ENCODE measurements at places on chromosomes 7 and 10. TPM values are rescaled to one million over a fixed set of nuclear protein-coding genes. Genes with fewer than 3 reads are reported as not detected.
A peak's percentile ranks its signal among the peaks of the same experiment; 100 is the strongest.

TAC1 gene
- 2.0 TPM for total RNA-seq

NUTM2E gene
- 0.16 TPM for total RNA-seq

AKR1E2 gene
- total RNA-seq: 5.8 TPM

PNLIPRP1 gene
- not detected for total RNA-seq

ZNF365 gene
- total RNA-seq: 1.0 TPM

- DNase-seq: no peak
Observed at GRCh38 chr10:115989621-115990020, 283.4 kb downstream of the GFRA1 start.

GRCh38 chr7:155959894-155960293 lies 147.6 kb upstream of the SHH start:
- no peak for DNase-seq

GRCh38 chr7:97851683-97852082 lies 20.5 kb downstream of the ASNS start:
- no peak for DNase-seq

DNA sequence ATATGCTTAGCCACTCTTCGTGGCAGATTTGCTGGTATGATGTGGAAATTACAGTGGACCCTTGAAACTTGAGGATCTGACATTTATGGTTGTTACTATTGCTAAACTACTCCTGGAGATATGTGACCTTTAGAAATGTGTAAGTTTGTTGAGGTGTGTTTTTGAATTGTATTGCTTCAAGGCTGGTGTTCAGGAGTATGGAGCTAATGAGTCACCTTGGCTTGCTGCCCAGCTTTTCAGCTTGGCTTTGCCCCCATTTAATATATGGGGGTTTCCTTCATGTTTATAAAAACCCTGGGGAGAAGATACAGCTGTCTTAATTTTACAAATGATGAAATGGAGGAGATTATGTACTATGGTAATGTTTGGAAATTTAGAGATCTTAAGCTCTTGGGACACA lies 11.6 kb downstream of the HBP1 start:
- no peak for DNase-seq

GRCh38 chr7:132386201-132386681 lies 190.0 kb downstream of the PLXNA4 start:
- peak; percentile 86 for DNase-seq

GRCh38 chr10:33365871-33366411 lies 31.5 kb upstream of the NRP1 start:
- no peak for DNase-seq

DNA sequence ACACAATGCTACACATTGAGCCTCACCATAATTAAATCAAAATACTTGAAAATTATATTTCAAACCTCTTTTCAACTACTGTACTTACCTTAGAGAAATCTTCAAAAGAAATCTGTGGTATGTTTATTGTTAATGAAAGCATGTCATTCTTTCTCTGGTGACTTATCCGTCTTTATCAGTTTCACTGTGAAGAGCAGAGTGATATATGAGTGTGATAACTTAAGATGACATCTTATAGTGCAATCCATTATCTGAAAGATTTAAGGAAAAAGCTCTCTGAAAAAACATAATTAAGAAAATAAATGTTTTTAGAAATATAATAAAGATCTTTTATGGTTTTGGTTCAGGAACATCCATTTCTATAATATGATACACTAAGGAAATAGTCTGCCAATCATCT lies 911.6 kb upstream of the C7orf33 start:
- no peak for DNase-seq

- DNase-seq: no peak
Observed at GRCh38 chr7:43511769-43512515, 71.0 kb upstream of the STK17A start.

- no peak for DNase-seq
Observed at GRCh38 chr7:139825666-139826290, 3.3 kb upstream of the TBXAS1 start.

DNA sequence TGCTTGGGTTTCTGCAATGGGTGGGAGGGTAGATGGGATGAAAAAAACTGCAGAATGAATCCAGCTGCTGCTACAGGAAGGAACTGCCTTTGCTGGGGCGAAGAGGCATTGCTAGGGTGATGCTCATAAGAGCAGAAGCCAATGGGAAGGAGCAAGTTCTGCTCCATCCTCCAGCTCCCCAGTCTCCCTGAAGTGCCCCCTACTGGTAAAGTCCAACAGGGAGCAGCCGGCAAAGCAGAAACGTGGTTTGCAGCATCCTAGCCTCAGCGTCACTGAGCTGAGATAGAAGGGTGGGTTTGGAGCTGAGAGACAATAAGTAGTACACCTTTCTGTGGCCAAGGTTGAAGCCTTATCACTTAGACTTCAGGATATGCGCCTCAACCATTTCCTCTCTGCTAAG lies 220.5 kb downstream of the CCSER2 start:
- peak; percentile 28 for DNase-seq

DNA sequence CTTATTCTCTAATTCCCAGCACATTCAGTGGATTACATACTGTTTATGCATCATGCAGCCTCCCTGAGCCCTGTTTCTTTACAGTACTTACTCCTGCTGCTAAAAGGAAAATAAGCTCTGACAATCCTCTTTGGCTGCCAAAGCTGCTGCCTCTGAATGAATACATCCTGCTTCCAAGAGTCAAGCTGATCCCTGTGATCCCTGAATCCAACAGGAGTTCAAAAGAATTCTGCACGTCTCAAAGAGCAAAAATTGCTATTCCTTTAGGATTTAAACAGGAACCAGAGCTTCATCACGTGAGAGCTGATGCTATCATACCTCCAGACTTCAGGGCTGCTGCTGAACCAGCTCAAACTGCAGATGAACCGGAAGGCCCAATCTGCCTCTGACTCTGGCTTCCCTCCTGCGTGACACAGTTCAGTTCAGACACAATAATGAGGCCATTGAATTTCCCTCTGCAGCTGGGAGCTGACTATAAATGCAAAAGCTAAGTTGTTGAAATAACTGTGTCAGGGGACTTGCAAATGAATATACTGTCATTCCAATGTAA lies 851.0 kb upstream of the PHF14 start:
- peak; percentile 75 for DNase-seq

GRCh38 chr7:44073664-44074348 lies 8.4 kb upstream of the PGAM2 start:
- peak; percentile 64 for DNase-seq

DNA sequence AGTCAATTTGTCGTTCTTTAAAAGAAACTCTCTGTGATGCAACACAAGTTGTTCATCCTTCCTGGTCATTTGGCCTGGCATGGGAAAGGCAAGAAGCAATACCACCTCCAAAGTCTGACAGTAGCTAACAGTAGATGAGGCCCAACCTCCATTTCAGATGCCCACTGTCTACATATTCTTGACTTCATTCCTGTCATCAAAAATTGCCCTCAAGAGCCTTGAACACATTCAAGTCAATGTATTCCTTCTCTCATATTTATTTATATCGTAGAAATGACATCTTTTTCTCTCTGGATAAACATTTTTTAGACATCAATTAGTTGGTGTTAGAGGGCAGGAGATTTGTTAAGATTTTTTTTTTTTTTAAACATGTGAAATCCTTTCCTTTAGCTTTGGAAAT lies 33.7 kb downstream of the ABLIM1 start:
- DNase-seq: no peak

DNA sequence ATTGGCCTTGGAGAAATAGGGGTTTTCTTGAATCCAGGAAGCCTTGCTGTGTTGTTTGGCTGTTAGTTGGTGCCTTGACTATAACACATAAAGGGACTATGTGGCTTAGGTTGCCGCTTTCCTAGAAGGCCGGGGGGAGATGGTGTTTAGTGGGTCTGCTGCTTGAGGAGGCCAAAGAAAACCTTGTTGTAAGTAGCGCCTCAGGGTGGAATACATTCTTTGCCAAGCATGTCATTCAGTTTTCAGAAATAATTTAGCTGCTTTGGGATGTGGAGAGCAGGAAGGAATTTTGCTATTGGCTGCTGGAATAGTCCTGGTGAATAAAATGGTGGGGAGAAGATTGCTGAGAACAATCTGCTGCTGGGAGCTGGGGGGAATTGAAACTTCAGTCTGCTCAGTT lies 132.9 kb upstream of the WNT16 start:
- peak; percentile 21 for DNase-seq

- DNase-seq: no peak
Observed at GRCh38 chr10:49540056-49540797, 1.3 kb upstream of the ERCC6 start.

- DNase-seq: no peak
Observed at GRCh38 chr7:103929901-103930311, 59.6 kb downstream of the RELN start.

DNA sequence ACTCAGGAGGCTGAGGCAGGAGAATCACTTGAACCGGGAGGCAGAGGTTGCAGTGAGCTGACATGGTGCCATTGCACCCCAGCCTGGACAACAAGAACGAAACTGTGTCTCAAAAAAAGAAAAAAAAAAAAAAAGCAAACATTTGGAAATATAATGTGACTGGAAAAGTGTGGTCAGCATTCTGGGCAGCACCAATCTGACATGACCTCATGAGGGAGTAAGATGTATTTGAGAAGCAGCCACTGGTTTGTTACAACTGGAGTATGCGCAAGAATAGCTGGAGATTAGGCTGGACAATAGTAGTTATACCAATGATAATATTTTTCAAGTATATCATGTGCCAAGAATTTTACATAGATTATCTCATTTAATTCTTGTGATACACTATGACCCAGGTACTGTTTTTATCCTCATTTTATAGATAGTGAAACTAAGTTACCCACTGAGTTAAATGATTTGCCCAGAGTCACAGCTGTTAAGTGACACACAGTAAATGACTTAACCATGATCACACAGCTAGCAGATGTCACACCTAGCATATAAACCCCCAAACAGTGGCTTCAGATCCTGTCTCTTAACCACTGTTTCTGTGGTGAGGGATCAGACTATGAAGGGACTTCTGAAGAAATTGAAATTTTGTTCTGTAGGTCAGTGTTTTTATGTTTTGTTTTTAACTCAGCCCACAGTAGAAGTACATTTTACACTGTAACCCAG lies 11.1 kb downstream of the MCU start:
- no peak for DNase-seq

GRCh38 chr10:1199897-1200721 lies 143.9 kb downstream of the WDR37 start:
- no peak for DNase-seq

DNA sequence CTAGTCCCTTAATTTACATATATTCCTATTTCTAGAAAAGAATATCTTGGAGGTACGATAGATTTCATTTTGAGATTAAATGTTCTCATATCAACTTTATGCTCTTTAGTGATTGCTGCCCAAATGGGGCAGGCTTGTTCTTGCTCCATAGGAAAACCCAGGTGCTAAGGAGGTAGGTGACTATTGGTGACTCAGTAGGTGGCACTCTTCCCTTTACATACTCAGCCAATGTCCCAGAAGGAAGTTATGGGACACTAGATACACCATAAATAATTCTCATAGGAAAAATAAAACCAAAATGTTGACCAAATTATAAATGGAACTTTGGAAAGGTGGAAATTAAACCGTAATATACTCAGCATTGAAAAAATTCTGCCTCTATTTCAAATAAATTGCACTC lies 4.0 kb downstream of the SKAP2 start:
- no peak for DNase-seq

GRCh38 chr10:85916994-85917573 lies 449.5 kb downstream of the GRID1 start:
- no peak for DNase-seq
